ENCODE measurements at places on chromosomes 1 and 21.

DNA sequence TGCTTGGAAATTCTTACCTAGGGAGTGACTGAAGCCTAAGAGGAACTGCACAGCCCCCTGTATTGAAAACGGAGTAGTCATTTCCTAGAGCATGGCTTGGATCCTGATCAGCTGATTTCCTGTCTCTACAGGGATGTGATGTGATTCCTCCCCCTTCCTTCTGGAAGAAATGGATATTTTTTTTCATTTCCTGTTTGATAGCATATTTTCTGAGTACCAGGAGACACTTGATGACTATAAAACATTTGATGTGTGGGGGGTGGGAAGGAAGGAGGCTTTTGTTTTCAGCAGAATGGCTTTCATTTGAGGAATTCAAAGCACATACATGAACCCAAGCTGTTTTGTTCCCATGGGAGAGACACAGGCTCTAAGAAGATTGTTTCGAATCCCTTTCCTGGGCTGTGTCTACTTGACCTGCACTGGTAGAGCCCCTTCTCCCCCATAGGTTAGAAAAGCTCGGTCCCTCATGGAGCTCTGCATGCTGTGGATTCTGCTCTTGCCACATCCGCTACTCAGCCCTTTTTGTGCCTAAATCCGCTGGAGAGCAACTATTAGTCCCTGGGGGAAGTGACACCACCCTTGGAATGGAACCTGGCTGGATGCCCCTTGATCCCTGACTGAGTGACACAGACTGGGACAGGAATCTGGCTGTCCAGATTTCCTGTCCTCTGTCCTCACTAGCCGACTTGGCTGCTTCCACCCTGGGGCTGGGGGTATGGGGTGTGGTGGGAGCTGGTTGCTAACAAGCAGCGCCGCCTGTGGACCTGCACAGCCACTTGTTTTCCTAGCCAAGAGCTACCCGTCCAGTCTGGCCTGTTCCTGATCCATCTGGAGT, 71.8 kb upstream of the MACF1 start:
- no peak for DNase-seq

GRCh38 chr1:7579016-7579415, 192.1 kb upstream of the VAMP3 start:
- no peak for DNase-seq

DNA sequence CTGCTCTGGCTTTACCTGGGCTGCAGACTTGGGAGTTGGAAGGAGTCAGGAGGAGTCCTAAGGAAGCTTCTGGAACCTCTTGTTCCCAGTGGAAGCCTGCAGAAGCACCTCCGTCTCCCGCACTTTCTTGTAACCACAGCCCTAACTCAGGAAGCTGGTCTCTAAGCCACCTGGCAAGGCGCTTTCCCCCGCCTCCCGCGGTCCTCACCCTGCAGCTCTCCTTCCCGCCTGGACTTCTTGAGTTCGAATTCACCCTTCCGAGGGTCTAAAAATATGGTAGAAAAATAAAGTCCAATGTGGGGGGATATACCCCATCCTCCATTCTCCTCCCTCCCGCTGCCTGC, 15.1 kb downstream of the PAX7 start:
- no peak for DNase-seq

DNA sequence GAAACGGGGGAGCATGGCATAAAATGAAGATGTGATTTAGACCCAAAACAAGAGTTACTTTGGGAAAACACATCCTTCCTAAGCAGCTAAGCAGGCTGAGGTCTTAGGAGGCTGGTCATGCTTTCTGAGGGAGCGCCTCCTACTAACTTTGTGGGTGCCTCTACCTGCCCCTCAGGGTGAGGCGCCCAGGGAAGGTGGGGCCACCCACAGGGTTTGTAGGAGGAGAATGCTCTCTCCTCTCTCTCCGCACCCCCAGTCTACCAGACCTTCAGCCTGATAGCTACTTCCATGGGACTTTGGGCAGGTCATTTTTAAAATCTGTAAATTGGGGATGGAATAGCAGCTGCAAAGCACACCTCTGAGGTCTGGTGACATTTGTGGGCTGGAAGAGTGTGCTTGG, 23.8 kb downstream of the SLC27A3 start:
- no peak for DNase-seq

DNA sequence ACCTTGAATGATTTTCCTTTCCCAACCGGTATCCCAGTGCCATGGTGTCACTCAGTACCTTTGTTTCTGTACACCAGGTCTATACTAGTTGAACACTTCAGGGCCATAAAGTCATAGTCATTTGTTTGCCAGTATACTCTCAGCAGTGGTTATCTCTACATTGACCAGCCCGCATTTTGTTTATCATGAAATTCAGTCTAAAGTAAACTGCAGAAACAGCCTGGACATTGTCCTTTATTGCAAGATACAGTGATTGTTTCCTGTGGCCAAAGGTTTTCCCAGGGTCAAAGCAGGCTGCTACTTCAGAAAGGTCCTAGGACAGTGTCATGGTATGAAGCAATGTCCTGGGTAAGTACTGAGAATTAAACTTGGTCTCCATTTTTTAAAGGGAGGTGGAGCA, 407.4 kb downstream of the RWDD3 start:
- DNase-seq = no peak

Measured in Kasumi-1 (cell line).